ENCODE measurements at places on chromosomes 2 and 18. TPM values are rescaled to one million over a fixed set of nuclear protein-coding genes. Genes with fewer than 3 reads are reported as not detected.

GRCh38 chr18:34970106-34970505 lies 71.1 kb upstream of the MAPRE2 start:
- DNase-seq: no peak

- DNase-seq: no peak
Observed at GRCh38 chr2:33008716-33009115, 62.0 kb downstream of the LTBP1 start.

Gene SOWAHC
- 23.0 TPM for total RNA-seq

- no peak for DNase-seq
Observed at GRCh38 chr2:23354554-23354953, 30.4 kb upstream of the KLHL29 start.

DNA sequence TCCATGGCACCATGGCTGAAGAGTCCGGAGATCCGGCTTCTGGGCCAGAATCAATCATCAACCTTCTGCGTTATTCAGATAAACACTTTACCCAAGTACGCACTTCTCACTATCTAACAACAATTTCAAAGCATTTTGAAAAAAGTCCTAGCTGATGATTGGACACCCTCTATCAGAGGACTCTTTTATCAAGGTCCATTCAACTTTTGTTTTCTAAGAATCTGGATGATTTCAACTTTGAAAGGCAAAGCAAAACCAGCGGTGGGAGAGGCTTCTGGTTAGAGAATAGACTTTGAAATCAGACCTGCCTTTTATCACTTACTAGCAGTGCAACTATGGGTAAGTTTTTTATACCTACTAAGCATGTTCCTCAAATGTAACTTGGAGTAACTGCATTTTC lies 293.6 kb upstream of the TNP1 start:
- no peak for DNase-seq

Gene ABCA12
- 1.7 TPM for total RNA-seq

DNA sequence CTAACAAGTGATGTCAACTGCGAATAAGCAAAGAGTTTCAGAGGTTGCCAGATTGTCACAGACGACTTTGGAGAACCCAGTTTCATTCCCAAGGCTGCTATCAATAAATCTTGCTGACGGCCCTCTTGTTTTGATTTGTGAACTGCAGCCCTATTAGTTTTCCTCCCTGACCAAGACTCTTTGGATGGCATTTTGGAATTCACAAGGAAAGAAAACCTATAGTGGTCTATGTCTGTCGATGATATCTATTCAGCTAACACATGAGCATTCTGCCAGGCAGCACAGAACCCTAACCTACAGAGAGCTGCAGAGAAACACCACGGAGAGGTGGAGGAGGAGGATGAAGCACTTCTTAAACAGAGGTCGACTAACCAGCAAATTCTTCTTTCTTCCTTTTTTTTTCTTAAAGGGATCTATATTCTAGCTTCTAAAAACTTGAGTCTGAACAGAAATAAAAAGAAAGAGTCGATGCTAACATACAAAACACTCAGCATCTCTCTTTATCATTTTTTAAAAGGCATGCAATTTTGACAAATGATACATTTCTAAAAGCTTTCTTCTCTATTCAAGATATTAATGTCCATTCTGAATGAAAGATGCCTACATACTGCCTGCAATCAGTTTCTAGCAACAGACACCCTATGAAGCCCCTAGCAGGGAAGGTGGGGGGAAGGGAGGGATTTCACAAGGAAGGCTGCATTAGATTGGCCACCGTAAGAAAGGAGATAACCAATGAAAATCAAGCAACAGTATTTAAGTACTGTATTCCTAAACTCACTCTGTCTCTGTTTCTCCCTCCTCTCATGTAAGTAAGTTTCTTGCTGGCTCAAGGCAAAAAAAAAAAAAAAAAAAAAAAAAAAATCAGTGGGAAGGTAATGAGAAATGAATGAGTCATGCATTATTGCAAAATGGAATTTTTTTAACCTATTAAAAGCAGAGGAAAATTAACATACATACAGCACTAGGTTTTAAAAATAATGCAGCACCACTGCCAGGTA lies 83.0 kb upstream of the CHRNA1 start:
- DNase-seq: peak; percentile 78

GRCh38 chr2:97950329-97951154 lies 45.2 kb downstream of the TMEM131 start:
- no peak for DNase-seq

Gene CAVIN2
- total RNA-seq: 75.5 TPM

Gene GPR75
- 0.92 TPM for total RNA-seq

- DNase-seq: no peak
Observed at GRCh38 chr2:105626212-105626965, 118.3 kb upstream of the NCK2 start.

DNA sequence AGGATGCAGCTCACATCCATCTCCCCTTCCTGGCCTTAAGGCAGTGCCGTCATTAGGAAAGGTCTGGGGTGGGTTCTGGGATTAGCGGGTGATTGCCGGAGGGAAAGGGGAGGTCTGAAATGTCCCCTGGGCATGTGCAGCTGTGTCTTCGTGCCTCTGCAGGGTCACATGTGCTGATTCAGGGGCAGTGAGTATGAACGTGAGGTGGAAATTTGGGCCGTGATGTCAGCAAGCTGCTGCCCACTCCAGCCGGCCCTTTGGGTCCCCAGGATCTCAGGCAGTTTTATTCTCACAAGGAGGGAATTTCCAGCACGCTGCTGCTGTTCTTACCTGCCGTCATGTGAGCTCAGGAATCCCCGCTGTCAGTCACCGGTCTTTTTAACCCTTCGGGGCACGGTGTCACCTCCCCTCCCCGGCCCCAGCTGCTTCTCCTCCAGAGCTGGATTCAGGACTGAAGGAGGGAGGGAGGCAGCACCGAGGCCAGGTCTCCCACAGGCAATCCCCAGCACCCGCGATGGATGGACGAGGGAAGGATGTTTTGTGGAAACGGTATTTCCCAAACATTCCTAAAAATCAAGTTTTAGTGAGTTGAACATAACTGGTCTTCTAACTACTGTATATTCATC lies 23.5 kb downstream of the GPR35 start:
- no peak for DNase-seq

Gene AMER3
- not detected for total RNA-seq

DNA sequence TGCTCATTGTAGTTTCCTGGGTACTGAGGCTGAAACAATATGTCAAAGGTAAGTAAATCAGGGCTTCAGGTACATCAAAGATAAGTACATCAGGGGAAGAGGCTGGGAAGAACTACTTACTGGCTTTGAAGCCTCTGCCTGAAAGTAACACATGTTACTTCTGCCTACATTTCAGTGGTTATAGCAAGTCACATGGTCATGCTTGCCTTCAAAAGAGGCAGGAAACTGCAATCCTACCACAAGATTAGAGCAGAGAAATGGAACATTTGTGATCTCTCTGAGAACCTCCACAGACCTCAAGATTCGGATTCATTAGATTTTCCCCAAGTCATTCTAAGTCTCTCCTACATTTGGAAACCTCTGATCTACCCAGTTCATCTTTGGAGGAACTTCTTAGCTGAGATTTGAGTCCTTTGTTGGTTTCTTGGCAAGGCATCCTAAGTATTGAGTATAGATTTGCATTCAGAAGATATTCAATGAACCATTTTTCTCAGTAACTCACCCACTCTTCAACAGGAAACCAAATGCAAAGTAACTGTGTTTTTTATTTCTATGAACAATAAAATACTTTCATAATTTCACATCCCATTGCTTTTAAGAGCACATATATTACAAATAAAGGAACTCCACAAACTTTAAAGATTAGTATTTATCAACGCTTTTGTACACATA lies 48.5 kb upstream of the CCDC195 start:
- no peak for DNase-seq

DNA sequence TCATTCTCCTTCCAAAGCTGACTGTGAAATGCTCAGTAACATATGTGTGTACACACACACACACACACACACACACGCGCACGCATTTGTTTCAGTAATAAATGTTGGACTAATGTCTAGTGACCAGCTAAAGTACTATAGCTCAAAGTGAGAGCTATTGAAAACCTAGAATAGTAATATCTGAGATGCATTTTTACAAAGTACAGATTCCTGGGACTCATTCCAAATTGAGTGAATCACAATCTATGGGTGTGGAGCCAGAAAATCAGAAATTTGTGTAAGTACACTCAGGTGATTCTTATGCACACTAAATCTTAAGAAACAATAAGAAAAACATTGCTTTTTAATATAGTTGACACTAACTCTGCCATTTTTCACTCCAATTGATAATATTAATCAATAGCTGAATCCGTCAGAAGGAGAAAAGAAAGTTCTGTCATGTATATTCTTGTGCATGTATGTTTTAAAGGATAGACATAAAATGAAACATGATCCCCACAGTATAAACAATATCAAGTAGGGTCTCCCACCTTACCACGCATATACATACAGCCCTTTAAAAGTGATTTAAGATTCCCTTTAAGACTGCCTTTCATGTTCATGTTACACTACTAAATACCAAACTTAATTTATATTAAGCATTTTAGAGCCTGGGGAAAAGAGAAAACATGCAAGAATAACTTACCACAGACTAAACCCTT lies 123.5 kb downstream of the ATAD2B start:
- DNase-seq: peak; percentile 22

DNA sequence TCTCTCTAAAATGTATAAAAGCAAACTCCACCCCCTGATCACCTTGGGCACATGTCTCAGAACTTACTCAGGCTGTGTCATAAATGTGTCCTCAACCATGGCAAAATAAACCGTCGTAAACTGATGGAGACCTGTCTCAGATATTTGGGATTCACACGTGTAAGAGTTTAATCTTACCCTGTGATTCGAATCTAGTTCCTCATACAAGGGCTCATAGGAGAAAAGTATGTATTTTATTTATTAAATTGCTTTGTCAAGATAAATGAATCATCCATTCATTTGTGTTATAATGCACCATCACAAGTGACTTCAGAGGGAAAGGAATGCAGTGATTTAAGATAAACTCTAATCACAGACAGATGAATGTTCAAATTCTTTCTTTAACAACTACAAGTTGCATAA lies 712.5 kb upstream of the LRATD1 start:
- DNase-seq: no peak

Gene BMP10
- not detected for total RNA-seq
